ENCODE measurements at places on chromosomes 16 and 17.

DNA sequence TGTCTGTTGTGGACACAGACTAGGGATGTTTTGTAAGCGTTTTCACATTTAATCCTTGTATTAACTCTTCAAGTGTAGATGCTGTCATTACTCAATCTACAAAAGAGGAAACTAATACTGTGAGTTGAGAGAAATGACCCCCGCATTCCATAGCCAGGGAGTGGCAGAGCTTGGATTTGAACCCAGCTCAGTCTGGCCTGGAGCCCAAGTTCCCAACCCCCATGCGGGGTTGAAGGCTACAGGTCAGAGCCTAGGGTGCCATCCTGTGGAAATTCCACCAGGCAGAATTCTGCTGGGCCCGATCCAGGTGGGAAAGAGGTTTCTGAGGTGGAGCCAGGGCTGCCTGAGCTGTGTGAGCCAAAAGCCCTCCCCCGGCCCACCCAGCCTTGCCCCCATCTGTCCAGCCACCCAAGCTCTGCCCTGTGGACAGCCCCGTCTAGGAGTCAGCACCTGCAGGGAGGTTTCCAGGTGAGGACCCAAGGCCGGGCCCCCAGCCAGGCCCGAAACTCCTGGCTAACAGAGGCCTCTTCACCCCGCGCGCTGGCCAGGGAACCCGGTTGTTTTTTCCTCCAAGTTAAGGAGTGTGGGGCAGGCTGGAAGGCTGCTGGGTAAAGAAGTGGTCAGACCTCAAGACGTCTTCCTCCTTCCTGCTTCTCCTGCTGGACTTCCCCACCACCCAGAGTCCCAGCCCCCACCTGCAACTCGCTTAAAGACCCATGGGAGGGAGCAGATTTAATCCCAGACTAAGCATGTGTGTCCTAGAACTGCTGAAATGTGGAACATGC is 5.7 kb downstream of the MMP15 start:
- DNase-seq = no peak

DNA sequence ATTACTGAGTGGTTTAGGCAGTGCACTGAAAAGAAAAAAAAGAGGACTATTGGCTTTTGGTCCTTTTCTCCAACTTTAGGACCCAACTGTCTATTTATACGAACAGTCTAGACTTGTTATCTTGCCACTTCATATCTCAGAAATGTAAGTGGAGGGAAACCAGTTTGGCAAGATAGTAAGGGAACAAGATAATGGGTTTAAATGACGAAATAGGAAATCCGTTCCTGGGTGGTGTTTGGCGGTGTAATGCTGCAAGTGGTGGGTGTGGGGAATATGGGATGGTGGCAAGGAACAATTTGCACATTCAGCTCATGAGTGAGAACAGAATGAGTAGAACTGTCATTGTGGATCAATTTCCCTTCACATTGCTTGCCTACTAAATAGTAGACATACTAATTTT is 44.7 kb downstream of the GRB7 start:
- peak; percentile 98 for DNase-seq

DNA sequence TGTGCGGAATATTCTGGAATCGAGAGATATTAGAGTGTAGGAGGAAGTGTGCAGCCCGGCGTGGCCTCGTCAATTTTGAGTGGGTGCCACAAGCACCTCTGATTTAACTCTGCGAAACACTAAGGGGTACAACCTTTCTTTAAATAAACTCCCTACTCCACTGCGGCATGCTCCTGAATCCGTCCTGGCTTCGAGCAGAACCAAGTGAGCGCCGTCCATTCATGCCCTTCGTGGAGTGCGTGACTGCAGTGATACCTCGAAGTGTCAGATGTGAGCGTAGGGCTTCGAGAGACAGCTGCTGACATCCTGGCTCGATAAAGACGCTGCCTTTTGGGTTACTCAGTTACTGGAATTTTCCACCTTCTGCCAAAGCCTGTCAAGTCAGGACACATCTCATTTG is 128.8 kb downstream of the FOXL1 start:
- no peak for DNase-seq

DNA sequence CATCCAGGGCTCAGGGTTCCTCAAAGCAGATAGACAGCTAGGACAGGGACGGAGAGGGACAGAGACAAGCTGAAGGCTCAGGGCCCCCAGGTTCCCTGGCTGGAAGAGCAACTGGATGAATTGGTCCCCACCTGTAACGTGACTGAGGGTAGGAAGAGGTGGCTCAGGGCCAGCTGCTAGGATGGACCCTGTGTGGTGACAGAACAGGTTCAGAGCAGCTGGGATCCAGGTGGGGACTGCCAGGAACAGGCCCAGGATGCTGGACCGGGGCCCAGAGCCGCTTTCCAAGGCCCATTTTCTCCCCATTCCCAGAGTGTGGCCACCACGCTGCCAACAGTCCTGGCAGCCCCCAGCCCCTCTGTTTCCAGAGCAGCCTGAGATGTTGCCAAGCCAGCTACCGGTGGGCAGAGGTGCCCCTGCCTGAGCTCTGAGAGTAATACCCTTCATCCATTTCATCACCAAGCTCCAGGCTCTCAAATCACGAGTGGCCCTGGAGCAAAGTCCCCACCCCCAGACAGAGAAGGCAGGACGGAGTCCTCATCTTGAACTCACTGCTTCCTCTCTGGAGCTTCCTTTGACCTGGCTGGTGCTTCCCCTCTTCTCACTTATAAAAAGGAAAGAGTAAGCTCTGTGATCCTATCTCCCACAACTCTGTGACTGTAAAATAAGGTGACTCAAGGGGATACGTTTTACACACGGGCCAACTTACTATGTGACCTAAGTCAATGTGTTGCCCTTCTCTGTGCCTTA is 79.6 kb downstream of the TMEM132E start:
- no peak for DNase-seq

DNA sequence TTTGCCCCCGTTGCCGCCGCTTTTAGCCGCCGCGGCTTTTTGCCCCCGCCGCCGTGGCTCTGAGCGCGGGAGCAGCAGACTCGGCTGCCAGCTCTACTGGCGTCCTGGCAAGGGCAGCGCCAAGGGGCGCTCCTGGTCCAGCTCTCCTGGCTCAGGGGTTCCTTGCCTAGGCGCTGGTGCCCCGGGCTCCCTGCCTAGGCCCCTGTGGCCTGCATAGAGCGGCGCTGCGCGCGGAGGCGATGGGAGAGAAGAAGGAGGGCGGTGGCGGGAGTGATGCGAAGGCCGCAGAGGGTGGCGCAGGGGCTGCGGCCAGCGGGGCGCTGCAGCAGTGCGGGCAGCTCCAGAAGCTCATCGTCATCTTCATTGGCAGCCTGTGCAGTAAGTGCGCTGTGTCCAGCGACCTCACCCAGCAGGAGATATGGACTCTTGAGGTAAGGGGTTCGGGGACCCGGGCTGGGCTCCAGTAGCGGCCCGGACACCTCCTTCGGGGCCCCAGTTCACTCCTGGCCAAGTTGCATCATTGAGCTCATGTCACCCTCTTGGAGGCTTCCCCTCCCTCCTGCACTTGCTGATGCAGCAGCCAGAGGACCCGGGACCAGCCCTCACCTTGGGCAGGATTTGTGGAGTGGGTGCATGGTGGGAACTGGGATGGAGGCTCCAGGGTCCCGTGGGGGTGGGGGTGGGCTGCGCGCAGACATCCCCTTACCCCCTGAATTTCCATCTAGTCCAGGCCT is 1344.4 kb downstream of the TP53TG3F start:
- DNase-seq = no peak

Measured in bronchial epithelial cell (primary cell).